ENCODE measurements at places on chromosomes 3 and 15. TPM values are rescaled to one million over a fixed set of nuclear protein-coding genes. Genes with fewer than 3 reads are reported as not detected.

DNA sequence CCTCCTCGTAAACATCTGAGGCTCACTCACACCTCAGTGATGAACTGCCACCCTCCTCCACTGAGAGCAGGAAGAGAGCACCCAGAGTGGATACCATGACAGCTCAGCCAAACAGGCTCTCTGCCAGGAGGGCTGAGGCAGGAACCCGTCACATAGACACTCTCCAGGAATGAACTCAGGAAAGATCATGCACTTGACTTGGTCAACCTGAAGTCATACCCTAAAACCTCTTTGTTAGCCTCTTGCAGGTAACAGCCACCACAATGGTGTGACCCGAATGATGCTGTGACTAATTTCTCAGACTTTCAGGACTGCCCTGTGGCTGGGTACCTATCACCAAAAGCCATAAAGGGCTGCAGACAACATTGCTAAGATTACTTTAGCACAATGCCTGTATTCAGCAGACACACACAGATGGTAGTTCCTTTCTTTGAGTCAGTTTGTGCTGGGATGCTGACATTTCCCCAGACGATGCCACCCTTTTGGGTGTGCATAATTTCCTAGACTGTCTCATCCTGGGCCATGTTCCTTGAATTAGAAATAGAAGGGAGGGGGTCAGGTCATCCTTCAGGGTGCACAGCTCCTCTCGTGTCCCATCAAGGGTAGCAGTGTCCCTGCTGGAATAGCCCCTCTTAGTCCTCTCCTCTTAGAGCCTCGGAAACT is 30.3 kb downstream of the CX3CR1 start:
- H3K36me3 ChIP-seq: no peaks in the 10 kb centered on the region
- H3K4me1 ChIP-seq: no peaks in the 10 kb centered on the region
- peaks cover 4% of the 10 kb centered on the region for H3K27me3 ChIP-seq
- no peak overlapping the region for H3K27ac ChIP-seq

- peaks cover 30% of the 10 kb centered on the region for H3K4me1 ChIP-seq
- no peaks in the 10 kb centered on the region for H3K27me3 ChIP-seq
- no peaks in the 10 kb centered on the region for H3K36me3 ChIP-seq
- H3K27ac ChIP-seq: no peak overlapping the region
These were observed 306.6 kb upstream of the ARRDC4 start for GRCh38 chr15:97653896-97654295.

DNA sequence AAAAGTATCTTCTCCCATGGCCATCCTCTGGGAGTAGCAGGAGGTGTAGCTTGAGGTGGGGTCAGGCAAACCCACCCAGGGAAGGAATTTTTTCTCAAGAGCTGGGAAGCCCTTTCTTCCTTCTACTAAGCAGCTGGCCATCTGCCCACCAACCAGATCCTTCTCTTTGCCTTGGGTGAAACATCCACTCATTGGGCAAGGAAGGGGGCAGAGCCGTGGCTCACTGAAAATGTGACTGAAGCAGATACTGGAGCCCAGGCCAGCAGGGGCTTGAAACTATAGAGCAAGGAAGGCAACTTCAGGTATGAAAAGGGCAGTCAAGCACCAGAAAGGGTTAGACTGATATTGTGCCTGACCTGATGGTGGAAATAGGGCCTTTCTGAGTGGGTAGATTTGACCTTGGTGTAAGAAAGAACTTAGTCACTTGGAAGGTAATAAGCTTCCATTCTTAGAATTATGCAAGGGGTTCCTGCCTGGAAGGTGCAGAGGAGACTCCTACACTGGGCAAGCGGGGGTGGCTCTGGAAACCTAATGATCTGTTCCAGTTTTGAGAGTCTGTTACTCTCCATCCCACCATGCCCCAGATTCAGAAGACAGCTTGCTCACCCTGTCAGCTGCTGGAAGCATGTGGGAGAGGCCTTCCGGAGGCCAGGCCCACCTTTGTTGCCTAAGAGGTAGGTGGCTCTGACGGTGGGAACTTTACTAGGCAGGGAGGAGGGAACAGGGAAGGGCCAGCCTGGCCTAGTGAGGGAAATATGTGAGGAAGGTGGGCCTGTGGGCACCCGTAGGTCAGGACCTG is 22.0 kb upstream of the PLA2G4E start:
- peaks cover 2% of the 10 kb centered on the region for H3K27me3 ChIP-seq
- no peak overlapping the region for H3K27ac ChIP-seq
- no peak for DNase-seq
- H3K4me3 ChIP-seq: no peak overlapping the region
- no peaks in the 10 kb centered on the region for H3K4me1 ChIP-seq

DNA sequence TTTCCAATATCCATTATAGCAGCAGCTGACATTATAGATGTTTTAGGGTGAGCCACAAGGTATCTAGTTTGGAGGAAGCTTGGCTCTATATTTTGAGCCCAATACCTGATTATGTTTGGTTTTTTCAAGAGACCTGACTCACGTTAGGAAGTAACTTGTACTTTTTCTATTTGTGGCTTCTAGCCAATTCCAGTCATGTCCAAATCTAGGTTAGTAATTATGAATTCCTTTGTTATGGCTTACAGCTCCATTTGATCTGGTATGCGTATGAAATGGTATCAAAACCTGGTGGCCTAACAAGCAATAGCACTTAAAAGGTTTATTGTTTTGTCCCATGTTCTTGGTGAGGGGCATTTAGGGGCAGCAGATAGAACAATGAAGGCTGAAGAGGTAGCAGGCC is 115.9 kb downstream of the TOP2B start:
- no peak overlapping the region for H3K27ac ChIP-seq
- no peak overlapping the region for H3K4me3 ChIP-seq
- H3K27me3 ChIP-seq: peaks cover 6% of the 10 kb centered on the region
- DNase-seq: no peak
- no peaks in the 10 kb centered on the region for H3K36me3 ChIP-seq
- H3K4me1 ChIP-seq: peaks cover 12% of the 10 kb centered on the region

- H3K27ac ChIP-seq: peak overlapping the region; percentile 48
- peaks cover 8% of the 10 kb centered on the region for H3K27me3 ChIP-seq
- H3K4me3 ChIP-seq: no peak overlapping the region
- no peaks in the 10 kb centered on the region for H3K36me3 ChIP-seq
These were observed 33.3 kb downstream of the FAM3D start for GRCh38 chr3:58633157-58633865.

DNA sequence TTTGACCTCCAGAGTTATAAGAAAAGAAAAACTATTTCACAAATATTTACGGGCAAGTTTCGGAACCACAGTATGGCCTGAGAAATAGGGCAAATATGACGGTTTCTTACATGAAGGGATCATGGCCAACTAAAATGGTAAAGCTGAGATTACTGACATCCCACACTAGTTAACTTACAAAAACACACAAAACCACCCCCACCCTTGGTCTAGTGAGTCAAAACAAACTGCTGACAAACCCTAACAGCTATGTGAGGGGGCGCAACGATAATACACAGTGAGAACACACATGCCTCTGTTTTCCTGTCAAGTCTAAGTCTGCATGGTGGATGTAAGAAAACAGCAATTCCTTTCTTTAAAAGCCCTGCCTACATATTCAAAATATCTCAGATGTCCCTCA is 32.3 kb downstream of the CBLB start:
- no peak for DNase-seq
- H3K27ac ChIP-seq: no peak overlapping the region
- H3K4me1 ChIP-seq: peaks cover 34% of the 10 kb centered on the region
- peak overlapping the region; percentile 31 for H3K4me3 ChIP-seq

GRCh38 chr3:108189440-108189839 is 32.8 kb downstream of the IFT57 start:
- H3K36me3 ChIP-seq: peaks cover 9% of the 10 kb centered on the region
- DNase-seq: no peak
- no peak overlapping the region for H3K27ac ChIP-seq
- H3K4me3 ChIP-seq: no peak overlapping the region

LRRC31 gene
- total RNA-seq: not detected

CFAP91 gene
- total RNA-seq: 0.59 TPM

All from glutamatergic neuron (in vitro differentiated cells).